NB4 (cell line): ENCODE measurements at places on chromosomes 1 and 21.

DNA sequence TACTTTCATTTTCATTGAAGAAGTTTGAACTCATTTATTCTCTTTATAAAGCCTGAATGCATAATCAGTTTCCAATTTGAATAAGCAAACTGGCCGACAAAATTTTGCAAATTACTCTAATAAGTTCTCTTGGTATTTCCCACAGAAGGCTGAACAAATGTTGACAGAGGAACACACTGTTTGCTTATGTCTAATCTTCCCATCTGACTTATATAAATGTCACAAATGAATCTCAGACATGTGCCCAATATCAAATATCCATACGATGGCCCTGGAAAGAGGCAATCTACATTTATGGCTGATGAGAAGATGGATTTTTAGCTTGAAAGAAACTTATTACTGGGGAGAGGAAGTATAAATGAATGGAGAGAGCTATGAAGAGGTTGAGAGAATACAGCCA lies 380.6 kb upstream of the ZRANB2 start:
- DNase-seq, result no peak

GRCh38 chr1:81144240-81144825 lies 656.4 kb upstream of the ADGRL2 start:
- DNase-seq, result no peak

DNA sequence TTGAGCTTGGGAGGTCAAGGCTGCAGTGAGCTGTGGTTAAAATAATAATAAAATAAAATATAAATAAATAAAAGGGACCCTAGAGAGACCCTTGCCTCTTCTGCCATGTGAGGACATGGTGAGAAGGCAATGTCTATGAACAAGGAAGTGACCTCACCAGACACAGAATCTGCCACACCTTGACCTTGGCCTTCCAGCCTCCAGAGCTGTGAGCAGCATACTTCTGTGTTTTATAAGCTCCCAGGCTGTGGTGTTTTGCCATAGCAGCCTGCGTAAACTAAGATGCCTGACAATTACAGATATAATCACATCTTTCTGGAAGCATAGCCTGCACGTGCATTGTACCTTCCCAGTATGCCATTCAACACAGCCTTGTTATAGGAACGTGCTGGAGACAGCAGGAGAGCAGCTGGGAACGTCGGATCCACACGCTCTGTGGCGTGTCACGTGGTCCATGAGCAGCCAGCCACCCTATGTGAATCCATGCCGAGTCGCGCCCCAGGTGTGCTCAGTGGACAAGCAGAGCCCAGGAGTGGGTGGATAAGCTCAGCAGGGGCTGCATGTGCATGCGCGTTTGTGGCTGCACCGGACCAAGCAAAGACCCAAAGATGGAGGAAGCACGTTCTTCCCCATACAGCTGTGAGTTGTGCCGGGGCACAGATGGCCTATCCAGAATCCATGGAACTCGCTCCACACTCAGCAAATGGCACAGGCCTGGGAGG lies 17.8 kb downstream of the WNT9A start:
- no peak for DNase-seq

DNA sequence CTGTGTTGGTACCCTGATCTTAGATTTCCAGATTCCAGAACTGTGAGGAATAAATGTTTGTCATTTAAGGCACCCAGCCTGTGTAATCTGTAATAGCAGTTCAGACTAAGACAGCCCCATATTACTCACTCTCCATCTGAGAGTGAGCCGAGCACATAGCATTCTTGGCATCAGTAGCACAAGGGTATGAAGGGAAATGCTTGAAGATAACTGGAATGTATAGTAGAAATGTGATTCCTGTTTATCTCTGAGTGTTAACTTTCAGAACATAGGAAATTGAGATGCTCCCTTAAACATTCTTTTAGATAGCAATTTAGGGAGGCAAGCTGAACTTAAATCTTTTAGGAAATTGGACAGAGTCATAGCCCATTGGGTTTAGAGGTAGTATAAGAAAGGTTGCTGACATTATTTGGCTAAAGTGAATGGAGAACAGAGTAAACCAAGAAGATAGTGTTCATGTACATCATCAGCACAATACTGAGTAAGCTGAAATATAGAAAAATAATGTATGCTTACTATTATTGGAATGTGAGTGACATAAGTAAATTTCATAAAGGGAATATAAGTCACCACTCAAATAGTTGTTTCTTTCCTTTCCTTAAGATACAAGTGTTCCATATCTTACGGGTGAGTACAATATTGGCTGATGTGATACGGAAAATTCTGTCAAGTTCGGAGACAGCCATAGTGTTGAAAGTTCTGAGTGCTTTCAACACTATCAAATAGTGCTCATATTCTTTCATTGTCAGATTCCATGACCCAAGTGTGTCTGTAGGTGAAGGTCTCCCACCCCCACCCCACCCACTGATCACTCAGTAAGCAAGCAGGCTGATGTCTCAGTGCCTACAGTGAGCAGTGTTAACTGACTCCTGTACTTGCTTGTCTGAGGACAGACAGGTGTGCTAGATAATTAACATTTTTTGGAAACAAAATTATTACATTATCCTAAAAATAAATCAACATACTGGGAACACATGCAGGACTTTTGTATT lies 73.7 kb downstream of the LRRC8D start:
- DNase-seq, result no peak

GRCh38 chr1:53331446-53332185 lies 3.7 kb upstream of the LRP8 start:
- no peak for DNase-seq
